ENCODE measurements at places on chromosomes 5 and 9.

- no peak for DNase-seq
These were observed 813 bp upstream of the AGTPBP1 start for GRCh38 chr9:85742597-85742936.

- DNase-seq = peak; percentile 6
These were observed 135.6 kb downstream of the ZNF354C start for GRCh38 chr5:179195561-179196404.

DNA sequence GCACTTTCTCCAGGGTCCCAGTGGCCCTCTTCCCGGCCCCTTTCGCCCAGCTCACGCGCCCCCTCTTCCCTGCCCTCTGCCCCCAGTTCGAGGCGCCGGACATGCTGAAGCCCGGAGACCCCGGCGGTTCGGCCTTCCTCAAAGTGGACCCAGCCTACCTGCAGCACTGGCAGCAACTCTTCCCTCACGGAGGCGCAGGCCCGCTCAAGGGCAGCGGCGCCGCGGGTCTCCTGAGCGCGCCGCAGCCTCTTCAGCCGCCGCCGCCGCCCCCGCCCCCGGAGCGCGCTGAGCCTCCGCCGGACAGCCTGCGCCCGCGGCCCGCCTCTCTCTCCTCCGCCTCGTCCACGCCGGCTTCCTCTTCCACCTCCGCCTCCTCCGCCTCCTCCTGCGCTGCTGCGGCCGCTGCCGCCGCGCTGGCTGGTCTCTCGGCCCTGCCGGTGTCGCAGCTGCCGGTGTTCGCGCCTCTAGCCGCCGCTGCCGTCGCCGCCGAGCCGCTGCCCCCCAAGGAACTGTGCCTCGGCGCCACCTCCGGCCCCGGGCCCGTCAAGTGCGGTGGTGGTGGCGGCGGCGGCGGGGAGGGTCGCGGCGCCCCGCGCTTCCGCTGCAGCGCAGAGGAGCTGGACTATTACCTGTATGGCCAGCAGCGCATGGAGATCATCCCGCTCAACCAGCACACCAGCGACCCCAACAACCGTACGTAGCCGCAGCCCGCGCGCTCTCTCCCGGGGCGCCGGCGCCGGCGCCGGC, 1.0 kb downstream of the PRDM6 start:
- peak; percentile 20 for DNase-seq

DNA sequence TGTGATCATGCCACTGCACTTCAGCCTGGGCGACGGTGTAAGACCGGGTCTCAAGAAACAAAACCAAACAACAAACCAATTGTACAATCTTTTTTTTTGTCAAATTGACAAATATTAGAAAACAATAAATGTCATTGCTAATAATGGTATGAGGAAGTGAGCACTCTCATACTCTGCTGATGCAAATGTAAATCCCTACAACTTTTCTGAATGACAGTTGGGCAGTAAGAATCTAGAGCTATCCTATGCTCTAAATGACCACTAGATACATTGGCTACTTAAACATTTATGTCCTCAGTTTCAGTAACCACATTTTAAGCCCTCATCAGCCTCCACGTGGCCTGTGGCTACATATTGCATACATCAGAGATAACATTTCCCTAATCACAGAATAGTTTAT, 256.2 kb downstream of the FER start:
- no peak for DNase-seq

DNA sequence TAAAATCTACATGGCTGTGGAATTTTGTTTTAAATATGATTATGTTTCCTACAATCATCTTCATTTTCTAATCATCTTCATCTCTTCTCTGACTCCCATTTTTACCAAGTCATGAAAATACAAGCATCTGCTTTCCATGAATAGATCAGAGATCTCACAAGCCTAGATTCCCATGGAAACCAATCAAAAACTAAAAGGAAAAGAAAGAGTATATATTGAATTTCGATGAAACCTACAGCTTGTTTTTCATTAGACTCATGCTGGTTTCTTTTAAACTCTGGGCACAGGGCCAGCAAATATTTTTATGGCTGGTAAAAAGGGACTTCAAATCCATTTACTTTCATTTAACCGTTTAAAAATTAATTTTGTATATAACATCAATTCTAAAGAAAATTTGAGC, 51.2 kb downstream of the INVS start:
- no peak for DNase-seq

DNA sequence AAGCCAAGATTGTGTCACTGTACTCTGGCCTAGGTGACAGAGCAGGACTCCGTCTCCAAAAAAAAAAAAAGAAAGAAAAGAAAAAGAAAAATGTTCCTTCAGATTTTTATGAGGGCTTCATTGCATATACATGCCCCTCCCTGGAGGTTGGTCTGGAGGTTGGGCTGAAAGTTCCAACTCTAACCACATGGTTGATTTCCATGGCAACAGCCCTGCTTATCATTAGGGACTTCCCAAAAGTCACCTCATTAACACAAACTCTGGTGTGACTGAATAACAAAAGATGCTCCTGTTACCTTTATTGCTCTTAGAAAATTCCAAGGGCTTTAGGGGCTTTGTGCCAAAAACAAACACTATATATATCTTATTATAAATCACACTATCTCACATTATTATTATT, 113.8 kb downstream of the TMC1 start:
- DNase-seq = no peak

- DNase-seq = no peak
These were observed 56.2 kb downstream of the ANGPTL2 start for GRCh38 chr9:127066060-127066850.

- no peak for DNase-seq
These were observed 90.5 kb upstream of the RANBP3L start for GRCh38 chr5:36392186-36392585.

DNA sequence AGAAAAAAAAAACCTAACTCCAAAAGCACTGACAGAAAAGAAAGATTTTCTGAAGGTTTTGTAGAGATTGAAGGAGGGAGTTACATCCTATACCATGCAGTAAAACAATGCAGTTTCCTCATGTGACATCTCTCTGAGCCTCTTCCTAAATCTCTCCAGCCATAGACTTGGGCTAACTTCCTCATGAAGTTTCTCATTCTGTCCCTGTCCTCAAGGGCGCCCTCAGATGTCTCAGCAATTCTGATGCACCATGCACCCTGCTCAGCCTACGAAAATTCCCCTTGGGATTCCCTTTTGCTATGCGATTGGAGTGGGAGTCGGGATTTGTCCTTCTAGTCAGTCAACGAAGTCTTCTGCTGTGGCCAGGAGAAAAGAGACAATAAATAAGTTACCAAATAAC, 68.9 kb downstream of the FAT2 start:
- DNase-seq = no peak

- DNase-seq = peak; percentile 72
These were observed 31.4 kb downstream of the ANXA6 start for GRCh38 chr5:151126199-151126645.

DNA sequence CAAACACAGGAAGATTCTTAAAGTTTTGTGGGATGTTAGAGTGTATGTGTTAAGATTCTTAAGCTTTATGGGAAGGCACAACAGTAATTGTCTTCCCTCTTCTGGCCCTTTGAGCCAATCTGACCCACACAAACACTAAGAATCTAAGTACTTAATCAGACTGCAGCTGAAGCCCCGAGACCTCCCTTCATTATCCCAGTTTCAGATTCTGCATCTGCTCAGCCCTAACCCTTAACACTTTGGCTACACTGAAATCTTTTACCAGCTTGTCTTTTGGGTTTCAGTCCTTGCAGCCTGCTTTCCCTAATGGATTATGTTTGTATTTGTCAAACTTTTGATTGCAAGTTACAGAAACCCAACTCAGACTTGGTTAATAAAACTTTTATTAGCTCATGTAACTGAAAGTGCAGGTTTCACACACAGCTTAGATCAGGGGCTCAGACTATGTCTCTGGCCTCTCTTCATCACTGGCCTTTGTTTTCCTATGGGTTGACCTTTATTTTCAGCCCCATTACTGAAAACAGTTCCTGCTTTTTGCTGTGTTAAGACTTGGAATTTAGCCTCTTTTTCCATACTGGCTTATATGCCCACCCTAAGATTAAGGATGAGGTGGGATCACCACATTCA, 71.5 kb downstream of the COX7C start:
- DNase-seq = no peak

GRCh38 chr9:73269430-73270101, 117.9 kb downstream of the ANXA1 start:
- DNase-seq = no peak

DNA sequence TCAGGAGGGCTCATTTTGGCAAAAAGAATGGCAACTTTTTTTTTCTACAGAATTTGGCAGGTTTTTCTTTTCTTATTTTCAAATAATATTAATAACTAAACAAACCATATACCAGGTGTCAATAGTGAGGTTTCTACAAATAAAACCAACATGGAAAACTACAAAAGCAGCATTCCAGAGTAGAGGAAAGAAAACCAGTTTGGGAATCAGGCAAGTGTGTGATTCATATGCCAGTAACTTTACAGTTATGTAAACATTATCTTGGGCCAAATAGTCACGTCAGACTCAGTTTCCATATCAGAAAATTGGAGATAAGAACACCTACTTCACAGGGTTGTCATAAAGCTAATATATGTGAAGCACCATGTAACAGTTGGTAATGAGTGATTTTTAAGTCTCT, 51.7 kb downstream of the FBXW11 start:
- DNase-seq = no peak

- no peak for DNase-seq
These were observed 299.4 kb downstream of the COX7C start for GRCh38 chr5:86917117-86917579.

DNA sequence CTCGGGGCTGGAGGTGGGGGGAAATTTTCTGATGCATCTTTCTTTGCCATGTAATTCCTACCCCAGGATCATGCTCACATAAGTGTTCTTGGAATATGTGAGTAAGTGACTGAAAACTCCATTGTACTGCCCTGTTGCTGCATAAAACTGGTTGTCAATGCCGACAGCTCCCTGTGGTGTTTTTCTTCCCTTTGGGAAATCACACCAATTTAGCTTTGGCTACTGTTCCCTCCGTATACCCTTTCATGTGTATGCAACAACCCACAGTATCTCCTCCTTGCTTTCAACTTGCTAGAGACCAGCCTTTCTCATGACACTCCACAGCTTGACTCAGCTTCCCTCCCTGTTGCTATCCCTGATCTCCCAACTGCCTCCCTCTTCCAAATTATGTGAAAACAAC, 240.6 kb downstream of the TRIM32 start:
- DNase-seq = no peak

GRCh38 chr5:66959653-66960052, 236.9 kb downstream of the CD180 start:
- DNase-seq = no peak

GRCh38 chr9:94758880-94759279, 32.4 kb downstream of the AOPEP start:
- DNase-seq = no peak

GRCh38 chr5:59449905-59450644, 443.5 kb downstream of the PDE4D start:
- no peak for DNase-seq

DNA sequence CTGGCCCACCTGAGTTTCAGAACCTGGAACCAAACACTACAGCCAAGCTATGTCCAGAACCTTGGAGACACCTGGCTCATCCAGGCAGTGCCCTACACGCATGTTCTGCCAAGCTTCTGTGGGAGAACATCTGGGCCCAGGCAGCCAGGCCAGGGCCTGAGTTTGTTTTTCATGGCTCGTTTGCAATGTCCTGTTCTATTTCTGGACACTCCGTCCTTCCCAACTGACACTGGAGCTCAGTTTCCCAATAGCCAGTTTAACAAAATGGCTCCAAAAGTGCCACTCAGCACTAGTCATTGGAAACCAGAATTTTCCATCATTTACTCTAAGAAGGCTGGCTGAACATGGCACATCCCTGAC, 38.6 kb downstream of the SH3RF2 start:
- DNase-seq = peak; percentile 19

DNA sequence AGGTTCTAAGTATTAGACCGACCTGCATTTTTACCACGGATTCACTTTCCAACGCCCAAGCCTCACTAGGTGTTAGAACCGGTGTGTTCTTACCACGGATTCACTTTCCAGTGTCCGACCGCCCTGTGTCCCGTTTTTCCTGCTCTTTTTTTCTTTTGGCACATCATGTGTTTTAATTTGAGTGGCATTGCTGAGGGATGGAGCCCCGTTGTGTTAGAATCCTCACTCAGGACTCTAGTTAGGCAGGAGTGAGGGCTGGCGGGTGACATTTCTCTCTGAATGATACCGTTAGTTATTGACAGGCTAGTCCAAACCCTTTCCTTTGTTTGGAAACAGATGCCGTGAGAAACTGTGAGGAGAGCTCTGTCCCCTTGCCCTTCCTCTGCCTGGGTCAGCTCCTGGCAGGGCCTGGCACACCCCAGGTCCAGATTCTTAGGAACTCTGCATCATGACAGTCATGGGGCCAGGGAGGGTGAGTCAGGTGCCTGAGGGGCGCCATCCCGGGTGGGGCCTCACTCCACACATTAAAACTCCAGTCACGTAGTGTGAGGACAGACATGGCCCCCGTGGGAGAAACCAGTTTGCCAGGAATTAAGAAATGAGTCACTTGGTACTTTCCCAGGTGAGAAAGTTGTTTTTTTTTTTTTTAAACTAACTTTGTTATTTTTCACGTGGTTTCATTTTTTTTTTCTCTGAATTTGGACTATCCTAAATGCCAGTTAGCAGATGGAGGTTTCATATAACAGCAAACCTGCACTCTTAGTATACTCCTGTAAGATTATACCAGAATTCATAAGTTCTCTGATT, 15.8 kb downstream of the EXOC3 start:
- DNase-seq = peak; percentile 7

DNA sequence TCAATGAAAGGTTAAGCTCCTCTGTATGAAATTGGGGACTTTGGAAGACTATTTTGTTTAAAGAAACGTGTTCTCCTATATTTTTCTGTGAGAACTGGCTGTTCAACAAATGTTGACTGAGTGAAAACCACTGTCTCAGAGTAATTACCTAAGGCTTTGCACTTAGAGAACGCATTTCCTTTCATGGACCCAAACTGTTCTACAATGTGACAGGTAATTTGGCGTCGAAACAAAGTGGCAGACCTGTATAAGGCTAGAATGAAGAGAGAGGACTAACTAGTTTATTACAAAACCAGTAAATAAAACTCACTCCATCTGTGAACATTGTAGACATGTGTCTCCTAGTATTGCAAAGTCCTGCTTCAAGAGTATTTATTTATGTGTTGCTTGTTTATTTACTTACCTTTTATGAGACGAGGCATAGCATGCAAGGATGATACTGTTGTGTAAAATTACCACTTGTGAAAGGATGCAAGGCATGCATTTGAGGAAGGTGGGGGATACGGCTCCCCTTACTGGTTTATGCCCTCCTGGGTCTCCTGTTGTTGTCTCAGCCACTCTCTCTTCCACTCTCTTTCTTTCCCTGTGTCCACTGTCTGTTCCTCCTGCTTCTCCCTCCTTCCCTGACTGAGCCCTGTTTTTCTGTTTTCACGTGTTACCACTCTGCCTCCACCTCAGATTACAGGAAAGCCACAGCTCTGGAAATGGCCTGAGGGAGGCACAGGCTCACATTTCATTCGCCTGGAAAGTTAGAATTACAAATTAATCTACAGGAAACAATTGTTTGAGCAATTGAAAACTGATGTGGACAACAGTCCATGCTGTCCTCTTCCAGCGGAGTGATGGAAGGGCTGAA, 444.0 kb upstream of the ZNF608 start:
- no peak for DNase-seq

Data from left ventricle myocardium inferior (tissue), 1 donor.